ENCODE measurements at places on chromosomes 7 and 10.

GRCh38 chr10:26448706-26449435, 10.7 kb downstream of the APBB1IP start:
- peak; percentile 51 for DNase-seq

- DNase-seq = no peak
Measured at GRCh38 chr7:115066050-115066449, 144.2 kb downstream of the MDFIC start.

GRCh38 chr7:129902788-129903422, 49.9 kb downstream of the UBE2H start:
- DNase-seq = no peak

- no peak for DNase-seq
Measured at GRCh38 chr7:116307253-116307652, 96.9 kb downstream of the TES start.

GRCh38 chr7:31811650-31812461, 124.8 kb downstream of the PPP1R17 start:
- no peak for DNase-seq

Measured in stimulated activated CD8-positive, alpha-beta memory T cell treated with anti-CD3 and anti-CD28 coated beads, Interleukin-4, amount 100 ng/mL, for 1 hour (primary cell).